CD4-positive, CD25-positive, alpha-beta regulatory T cell (primary cell): ENCODE measurements at places on chromosomes 12 and 14.

GRCh38 chr12:12899530-12900380 lies 8.4 kb downstream of the GPRC5A start:
- DNase-seq: no peak

DNA sequence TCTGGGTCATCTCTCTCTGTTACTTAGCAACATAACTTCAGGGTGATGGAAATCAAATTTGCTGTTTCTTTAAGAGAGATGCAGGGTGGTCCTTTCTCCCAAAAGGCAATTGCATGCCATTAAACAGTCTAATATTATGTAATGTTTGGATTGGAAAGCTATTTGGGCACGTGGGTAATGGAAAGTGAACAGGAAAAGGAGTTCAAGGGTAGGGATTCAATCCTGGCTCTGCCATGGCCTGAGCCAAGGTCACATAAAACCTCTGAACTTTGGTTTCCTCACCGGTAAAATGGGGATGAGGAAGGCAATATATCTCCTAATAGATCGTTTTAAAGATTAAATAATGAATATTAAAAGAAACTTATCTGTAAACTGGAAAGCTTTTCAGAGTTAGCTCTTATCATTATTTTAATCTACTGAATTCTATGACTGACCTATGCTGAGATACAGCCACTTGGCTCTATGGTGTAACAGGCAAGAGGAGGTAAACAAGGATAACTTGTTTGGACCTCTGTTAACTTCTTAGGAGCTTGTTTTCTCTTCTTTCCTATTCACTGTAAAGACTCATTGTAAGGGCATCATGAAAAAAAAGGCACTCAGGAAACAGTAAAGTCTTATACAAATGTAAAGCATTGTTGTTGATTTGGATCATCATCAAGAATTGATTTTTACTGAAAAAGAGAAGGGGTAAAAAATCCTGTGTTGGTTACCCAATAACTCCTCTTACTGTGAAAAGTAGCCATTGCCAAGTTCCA lies 55.7 kb upstream of the OVCH1 start:
- DNase-seq: no peak

DNA sequence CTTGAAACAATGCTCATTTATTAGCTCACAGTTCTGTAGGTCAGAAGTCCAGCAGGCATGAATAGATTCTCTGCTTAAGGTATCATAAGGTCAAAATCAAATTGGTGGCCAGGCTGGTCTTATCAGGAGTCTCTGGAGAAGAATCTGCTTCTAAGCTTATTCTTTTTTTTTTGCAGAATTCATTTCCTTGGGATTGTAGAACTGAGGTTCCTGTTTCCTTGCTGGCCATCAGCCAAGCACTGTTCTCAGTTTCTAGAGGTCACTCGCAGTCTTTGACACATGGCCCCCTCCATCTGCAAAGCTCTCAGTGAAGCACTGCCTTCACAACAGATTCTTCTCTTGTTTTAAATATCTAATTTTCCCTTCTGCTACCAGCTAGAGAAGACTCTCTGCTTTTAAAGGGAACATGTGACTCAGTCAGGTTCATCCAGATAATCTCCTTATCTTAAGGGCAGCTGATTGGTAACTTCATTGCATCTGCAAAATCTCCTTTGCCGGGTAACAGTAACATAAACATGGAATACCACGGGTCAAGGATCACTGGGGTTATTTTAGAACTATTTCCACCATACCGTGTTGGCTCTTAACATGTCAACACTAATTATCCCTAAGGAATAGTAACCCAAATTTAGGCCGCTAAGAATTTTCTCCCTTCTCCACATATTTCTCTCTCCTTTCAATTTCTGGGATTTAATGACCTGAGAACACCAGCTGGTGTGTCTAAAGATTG lies 25.3 kb downstream of the RHOJ start:
- no peak for DNase-seq

GRCh38 chr12:19962192-19962591 lies 406.1 kb upstream of the PDE3A start:
- no peak for DNase-seq

- peak; percentile 31 for DNase-seq
Observed at GRCh38 chr12:108730365-108731104, 783 bp downstream of the CORO1C start.

- no peak for DNase-seq
Observed at GRCh38 chr14:34222867-34223266, 239.2 kb downstream of the SPTSSA start.

DNA sequence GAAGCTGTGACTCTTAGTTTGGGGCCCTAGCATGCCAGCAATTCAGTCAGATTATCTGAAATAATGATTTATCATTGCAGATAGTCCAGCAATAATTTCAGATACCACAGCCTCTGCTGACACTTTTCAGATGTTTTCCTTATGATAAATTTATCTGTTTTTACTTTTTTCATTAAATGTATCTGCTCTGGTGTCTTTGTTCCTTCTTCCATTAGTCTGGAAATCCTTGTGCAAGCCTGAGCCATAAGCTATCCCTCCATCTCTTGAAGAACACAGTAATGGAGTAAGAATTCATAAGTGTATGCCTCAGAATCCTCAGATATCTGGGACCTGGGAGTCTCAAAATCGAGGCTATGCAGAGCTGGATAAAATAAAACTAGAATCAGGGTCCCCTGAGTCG lies 146.4 kb upstream of the KRR1 start:
- no peak for DNase-seq

DNA sequence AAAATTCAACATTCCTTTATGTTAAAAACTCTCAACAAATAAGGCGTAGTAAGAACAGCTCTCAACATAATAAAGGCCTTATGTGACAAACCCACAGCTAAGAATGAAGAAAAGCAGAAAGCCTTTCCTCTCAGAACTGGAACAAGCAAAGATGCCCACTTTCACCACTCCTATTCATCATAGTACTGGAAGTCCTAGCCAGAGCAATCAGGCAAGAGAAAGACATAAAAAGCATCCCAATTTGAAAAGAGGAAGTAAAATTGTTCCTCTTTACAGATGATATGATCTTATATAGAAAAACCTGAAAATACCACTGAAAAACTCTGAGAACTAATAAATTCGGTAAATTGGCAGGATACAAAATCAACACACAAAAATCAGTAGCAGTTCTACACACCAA lies 52.1 kb downstream of the STON2 start:
- DNase-seq: no peak

- DNase-seq: no peak
Observed at GRCh38 chr12:112927925-112928324, 10.3 kb upstream of the OAS3 start.

GRCh38 chr14:69242311-69243224 lies 17.4 kb upstream of the GALNT16 start:
- peak; percentile 70 for DNase-seq

DNA sequence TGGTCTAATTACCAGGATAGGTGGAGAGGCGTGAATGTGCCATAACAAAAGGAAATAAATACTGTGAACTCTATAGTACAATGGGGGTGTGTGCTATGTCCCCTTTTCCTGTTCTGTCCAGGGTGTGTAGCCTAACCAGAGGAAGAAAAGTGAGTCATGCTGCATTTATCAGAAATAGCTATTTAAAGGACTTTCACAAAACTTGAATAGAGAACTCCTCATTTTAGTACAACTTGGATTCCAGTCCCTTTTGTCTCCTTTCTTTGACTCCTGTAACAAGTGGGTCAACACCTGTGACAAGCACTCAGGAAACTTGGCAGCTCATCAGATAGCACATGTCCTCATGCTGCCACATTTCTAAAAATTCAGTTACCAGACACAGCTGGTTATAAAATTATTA lies 123.4 kb downstream of the CCDC91 start:
- no peak for DNase-seq

DNA sequence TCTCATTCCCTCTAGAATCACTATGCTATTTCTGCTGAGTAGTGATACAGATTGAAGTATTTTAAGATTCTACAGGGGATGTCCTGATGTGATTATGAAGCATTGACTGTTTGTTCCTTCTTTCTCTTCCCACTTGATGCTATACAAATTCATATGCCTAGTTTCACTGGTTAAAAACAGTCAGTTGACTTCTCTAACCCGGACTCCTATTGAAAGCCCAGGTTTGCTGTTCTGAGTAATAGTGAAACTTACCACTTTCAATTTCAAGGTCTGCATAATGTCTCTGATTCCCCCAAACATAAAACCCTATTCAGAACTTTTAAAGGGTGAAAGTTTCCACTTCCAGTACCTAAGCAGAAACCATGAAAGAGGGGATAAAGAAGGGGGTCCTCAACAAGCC lies 117.7 kb upstream of the RPL10L start:
- peak; percentile 1 for DNase-seq

GRCh38 chr12:121515615-121516014 lies 65.2 kb downstream of the KDM2B start:
- no peak for DNase-seq

- DNase-seq: no peak
Observed at GRCh38 chr14:100292301-100292775, 13.9 kb downstream of the SLC25A29 start.

DNA sequence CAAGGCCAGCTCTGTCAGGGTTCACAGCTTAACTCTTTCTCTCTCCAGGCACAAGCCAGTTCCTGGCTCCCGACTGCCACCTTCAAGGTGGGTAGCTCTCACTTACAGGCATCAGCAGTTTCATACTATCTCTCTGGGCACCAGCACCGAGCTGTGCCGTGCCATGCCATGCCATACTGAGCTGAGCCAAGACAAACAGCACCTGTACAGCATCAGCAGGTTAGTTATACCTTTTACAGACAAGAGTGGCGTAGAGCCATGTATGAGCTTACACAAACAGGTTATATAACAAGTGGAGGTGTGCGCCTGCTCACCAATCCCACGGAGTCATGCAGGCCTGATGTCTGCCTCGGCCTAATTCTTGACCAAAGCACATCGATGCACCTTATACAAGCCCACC lies 1098.7 kb downstream of the AACS start:
- no peak for DNase-seq

- DNase-seq: no peak
Observed at GRCh38 chr12:108972358-108972757, 48.5 kb downstream of the SVOP start.

- DNase-seq: no peak
Observed at GRCh38 chr12:13377698-13378097, 181.2 kb downstream of the EMP1 start.

DNA sequence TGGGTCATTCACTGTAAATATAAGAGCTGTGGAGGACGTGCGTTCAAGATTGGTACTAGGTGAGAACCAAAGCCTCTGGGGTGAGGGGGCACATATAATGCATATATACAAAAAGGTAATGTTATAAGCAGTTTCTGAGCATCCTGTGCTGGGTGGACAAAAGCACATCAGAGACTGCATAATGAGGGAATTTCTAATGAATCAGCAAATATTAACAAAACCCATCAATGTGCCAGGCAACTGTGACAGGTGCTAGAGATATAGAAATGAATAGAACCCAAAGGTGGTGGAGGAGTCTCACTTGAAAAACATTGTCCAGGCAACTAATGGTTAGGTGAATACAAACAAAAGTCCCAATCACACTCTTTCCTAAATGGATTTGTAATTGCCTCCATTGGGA lies 74.7 kb downstream of the GPR65 start:
- no peak for DNase-seq

GRCh38 chr12:65014504-65015271 lies 106.4 kb downstream of the WIF1 start:
- no peak for DNase-seq

- no peak for DNase-seq
Observed at GRCh38 chr12:47801904-47802246, 17.8 kb downstream of the HDAC7 start.

DNA sequence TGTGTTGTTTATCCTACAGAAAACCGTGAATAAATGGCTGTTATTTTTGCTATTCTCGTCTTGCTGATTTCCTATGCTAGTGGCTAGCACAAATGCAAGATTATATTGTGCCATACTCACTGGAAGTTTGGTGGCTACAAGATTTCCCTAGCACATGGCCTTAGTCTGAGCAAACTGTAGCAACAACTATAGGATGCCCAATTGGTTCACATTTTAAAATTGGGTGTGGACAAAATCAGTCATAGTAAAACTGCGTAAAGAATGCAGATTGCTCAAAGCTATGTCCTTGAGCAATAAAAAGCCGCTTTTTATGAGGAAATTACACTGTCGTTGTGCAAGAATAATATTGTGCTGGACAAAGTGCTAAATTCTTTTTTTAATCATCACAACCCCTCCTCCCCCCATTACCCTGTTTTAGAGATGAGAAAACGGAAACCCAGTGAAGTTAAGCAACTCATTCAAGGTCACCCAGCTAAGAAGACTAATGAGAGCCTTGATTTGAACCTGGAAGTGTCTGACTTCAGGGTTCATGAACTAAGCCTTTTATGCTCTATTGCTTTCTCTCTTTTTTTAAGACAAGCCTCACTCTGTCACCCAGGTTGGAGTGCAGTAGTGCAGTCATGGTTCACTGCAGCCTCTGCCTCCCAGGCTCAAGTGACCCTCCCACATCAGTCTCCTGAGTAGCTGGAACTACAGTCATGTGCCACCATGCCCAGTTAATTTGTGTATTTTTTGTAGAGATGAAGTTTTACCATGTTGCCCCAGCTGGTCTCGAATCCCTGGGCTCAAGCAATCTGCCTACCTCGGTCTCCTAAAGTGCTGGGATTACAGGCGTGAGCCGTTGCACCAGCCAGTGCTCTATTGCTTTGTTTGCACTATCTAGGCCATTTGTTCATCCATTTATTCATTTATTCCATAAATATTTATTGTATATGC lies 73.6 kb downstream of the SRGAP1 start:
- no peak for DNase-seq

- DNase-seq: no peak
Observed at GRCh38 chr12:69540987-69541386, 44.3 kb upstream of the CCT2 start.

DNA sequence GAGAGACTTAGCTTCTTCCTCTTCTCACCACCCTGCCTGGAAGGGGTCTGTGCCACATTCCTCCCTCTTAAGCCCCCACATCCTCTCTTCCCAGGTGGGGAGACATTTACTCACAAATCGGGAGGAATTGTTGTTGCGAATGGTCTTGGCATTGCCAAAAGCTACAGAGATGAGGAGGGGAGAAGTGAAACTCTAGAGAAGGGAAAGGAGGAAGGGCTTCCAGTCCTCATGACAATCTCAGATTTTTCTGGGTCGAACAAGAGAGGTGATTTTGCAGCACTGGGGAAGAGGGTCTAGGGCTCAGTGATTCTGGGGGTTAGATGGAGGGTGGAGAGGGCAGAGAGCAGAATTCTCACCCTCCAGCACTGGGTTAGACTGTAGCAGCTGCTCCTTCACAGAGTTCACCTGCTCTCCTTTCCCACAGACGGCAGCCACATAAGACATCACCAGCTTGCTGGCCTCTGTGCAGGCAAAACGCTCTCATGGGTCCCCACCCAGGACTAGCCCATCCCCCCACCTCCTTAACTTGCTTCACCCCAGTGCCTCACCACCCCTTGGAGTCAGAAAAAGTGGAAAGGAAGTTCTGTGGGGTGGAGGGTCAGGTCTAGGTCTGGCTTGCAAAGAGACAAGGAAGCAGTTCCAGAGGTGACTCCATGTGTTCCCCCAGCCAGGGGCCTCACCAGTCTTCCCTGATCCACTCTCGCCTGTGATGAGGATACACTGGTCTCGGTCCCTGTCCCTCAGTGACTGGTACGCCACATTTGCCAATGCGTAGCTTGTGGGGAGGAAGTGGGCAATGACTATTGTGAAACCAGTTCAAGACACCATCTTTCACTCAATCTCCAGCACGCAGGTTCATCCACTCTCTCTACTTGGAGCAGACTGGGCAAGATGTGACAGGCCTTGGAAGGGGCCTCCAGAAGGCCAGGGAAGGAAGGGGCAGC lies 2.7 kb downstream of the MYO1A start:
- no peak for DNase-seq

- DNase-seq: no peak
Observed at GRCh38 chr12:119204131-119204530, 25.4 kb downstream of the HSPB8 start.
